ENCODE measurements at places on chromosomes 4 and X. TPM values are rescaled to one million over a fixed set of nuclear protein-coding genes. Genes with fewer than 3 reads are reported as not detected.

- DNase-seq = no peak
Observed at GRCh38 chr4:138673053-138673452, 342.5 kb upstream of the NOCT start.

GRCh38 chr4:152065545-152065944, 304.7 kb upstream of the GATB start:
- no peak for DNase-seq

- DNase-seq = no peak
Observed at GRCh38 chr4:1752284-1753041, 31.1 kb downstream of the TACC3 start.

- no peak for DNase-seq
Observed at GRCh38 chr4:75229806-75230570, 284.2 kb downstream of the RCHY1 start.

- DNase-seq = no peak
Observed at GRCh38 chr4:128315756-128316520, 28.3 kb upstream of the PGRMC2 start.

DNA sequence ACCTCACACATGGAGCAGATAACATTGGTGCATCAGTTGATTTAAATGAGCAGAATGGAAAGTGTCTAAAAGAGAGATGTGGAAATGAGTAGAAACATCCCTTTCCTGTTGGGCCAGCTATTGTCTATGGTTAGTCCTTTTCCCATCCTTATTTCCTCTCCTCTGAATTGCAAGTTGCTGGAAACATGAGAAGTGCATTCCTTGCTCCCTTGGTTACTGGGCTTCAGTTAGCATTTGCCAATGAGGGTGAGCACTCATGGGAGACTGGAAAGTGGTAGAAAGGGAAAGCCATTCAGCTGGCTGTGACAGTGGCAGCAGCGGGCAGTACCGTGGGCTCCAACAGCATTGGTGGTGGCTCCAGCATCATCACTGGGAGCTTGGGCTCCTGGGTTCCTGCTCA, 96.0 kb upstream of the IGFBP7 start:
- no peak for DNase-seq

DNA sequence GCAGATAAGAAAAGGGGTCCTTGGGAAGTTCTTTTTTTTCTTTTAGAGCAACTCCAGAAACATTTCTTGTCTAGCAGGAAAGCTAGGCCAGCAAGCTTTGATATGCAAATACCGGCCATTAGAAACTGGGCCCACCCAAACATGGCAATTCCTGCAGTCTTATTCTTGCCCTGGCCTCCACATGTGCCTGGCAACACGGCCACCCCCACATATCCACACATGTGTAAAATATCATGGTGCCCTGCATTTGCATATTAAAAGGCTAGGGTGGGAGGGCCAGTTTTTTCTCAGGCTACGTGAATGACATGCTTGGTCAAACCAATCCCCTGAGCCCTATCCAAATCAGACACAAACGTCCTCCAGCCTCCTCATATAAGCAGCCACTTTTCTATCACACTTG, 171.7 kb upstream of the ZCCHC13 start:
- no peak for DNase-seq

DNA sequence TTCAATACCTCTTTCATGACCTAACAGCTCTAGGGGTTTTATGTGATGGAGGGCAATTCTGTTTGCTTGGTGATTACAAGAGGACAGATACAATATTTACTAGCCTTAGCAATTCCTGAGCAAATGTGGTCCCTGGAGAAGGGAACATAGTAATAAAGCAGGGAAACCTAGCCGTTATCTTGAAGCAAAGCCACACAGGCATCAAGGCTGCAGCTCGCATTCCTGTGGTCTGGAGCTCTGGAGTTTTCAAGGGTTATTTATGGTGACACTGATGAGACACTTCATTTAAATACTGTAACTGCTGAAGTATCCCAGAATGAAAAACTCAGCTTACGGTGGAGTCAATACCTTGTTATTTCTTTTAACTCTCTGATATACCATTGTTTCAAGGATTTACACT, 66.8 kb downstream of the AFF2 start:
- DNase-seq = no peak

DNA sequence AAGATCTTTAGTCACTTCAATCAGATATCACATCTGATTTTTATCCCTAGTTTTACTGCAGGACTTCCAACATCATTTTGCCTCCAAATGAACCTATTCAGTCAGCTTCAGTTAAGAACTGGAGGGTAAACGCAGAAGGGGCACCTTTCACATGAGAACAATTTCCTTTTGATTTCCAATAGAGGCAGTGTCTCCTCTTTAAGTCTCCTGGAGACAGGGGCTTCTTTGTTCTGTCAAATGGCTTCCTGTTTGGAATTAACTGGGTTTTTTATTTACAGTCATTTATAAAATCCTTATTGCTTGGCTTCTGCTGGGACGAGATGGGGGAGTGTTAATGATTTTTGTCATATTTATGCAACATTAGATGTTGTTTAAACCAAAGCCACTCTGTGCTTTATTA, 164.0 kb downstream of the STK32B start:
- DNase-seq = no peak

DNA sequence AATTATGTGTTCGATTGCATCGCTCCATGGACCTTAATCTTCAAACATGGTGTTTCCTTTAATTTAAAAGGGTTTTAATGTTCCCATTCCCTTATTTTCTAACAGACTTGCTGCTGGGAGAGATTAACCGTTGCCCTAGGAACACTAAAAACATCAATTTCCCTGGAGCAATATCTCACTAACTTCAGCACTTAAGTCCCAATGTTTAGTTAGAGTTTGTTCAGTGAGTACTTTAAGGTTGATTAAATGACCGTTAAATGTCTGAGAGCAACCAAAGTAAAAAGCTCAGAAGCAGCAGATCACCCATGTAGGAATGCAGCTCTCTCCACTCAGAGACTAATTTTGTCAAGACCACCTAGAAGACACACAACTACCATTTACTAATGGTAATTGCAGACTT, 111.2 kb upstream of the PDE5A start:
- no peak for DNase-seq

- no peak for DNase-seq
Observed at GRCh38 chr4:189436207-189436606, 504.5 kb upstream of the FRG1 start.

DNA sequence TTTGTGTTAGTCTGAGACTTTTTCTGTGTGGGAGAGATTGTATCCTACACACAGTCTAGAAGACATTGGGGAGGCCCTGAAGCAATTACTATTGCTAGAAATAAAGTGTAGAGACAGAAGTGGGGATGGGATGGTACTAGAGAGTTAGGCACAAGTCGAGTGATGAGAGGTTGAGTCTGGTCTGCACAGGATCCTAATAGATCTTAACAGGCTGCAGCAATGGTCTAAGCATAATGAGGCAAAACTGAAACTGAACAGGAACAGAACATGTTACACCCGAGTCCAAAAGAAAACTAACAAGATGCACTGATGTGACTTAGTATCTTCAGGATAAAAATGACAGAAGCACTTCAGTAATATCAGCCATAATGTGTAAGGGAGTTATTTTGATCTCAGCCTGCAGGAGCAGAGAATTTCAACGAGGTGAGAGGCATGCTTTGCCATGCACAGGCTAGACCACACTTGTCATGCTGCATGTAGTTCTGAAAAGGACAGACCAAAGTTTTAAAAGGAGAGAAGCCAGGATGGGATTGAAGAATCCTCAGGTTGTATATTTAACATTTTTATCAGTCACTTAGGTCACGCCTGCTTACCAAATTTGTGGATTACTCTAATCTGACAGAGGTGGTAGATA, 205.8 kb upstream of the BOD1L1 start:
- DNase-seq = no peak

- DNase-seq = no peak
Observed at GRCh38 chrX:19799319-19800182, 87.8 kb downstream of the SH3KBP1 start.

DNA sequence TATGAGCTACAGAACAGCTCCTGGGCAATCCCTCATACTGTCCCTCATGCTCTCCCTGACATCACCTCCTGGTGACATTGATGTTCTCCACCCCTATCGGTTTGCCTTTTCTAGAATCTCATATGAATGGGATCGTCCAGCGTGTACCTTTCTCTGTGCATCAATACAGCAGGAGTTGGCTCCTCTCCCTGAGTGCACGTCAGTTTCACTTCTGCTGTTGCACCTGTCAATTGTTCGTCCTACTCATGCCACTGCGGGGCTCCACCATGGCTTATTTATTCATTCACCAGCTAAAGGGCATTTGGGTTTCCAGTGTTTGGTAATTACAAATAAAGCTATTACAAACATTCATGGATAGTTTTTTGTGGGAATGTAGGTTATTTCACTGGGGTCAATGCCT, 269.1 kb upstream of the ZFP42 start:
- DNase-seq = no peak

The SERTM2 gene
- total RNA-seq = not detected

The SYP gene
- total RNA-seq = 2.6 TPM

The GAGE12J gene
- total RNA-seq = not detected

The RBMXL3 gene
- not detected for total RNA-seq

The EXOC1L gene
- total RNA-seq = not detected

The ELF4 gene
- 10.8 TPM for total RNA-seq

The ZFP42 gene
- not detected for total RNA-seq

The MTNR1A gene
- not detected for total RNA-seq

The NXF2B gene
- total RNA-seq = not detected

All from omental fat pad (tissue), 4 donors.